HFF-Myc (cell line): ENCODE measurements at places on chromosomes 12 and 14.

- no peak for DNase-seq
Observed at GRCh38 chr12:70236990-70237389, 6.2 kb upstream of the CNOT2 start.

- peak; percentile 44 for DNase-seq
Observed at GRCh38 chr12:29073631-29074239, 75.3 kb upstream of the FAR2 start.

DNA sequence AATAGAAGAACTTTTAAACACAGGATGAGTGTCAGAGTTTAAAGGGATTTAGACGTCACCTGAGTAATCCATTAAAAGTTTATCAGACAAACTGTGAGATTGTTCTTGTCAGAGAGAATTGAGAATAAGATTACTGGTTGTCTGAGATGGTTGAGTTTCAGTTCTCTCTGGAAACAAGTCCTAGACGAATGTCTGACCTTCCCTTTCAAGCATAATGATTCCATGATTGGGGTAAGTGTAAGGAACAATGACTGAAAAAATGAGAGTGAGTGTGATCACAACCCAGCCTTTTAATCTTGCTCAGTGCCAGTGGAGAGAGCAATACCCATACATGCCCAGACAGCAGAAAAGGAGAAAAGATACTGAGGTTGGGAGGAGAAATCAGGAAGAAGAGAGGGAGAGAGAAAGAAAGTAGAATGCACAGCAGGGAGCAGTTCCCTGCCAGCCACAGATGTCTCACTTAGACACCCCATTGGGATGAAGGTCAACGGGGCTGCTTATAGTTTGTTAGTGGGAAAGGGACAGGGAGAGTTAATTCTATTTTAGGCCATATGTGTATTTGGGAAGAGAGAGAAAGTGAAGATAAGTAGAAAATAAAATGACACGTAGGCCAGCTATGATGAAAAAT is 4.3 kb downstream of the GRIP1 start:
- DNase-seq = no peak

- no peak for DNase-seq
Observed at GRCh38 chr12:130169256-130169655, 7.0 kb downstream of the FZD10 start.

GRCh38 chr14:52663850-52664249 is 31.5 kb downstream of the ERO1A start:
- DNase-seq = no peak

GRCh38 chr12:109200825-109201495 is 84.6 kb downstream of the ACACB start:
- DNase-seq = no peak

DNA sequence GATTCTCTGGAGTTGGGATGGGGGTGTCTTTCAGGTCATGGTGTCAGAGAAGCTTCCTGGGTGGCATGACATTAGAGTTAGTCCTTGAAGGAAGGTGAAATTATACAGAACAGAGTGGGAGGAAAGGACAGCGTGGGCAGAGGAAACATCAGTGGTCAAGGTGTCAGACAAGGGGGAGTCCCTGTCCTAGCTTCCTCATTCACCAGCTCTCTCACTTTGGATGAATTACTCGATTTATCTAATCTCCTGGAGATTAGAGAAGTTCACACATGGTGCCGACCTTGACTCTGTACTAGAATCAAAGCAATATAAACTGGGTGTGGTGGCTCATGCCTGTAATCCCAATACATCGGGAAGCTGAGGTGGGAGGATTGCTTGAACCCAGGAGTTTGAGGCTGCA is 492.9 kb downstream of the VRK1 start:
- no peak for DNase-seq

DNA sequence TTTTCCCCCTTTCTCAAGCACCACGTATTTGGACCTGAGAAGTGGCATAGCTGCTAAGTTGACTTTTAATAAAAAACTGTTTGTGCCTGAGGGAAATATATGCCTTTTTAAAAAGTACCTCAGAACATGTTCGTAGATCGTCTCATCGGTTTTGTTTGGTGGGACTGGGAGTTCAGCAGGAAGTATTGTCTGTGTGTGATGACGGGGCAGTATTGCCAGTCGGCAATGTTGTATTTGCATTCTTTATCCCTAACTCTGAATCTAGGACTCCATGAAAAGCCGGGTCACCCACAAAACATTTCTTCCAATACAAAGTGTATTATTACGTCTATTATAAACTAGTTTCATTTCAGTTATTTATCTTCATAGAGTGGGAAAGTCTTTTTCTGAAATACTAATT is 19.7 kb upstream of the FGD4 start:
- no peak for DNase-seq

- no peak for DNase-seq
Observed at GRCh38 chr14:67784244-67784823, 32.1 kb downstream of the ZFYVE26 start.

DNA sequence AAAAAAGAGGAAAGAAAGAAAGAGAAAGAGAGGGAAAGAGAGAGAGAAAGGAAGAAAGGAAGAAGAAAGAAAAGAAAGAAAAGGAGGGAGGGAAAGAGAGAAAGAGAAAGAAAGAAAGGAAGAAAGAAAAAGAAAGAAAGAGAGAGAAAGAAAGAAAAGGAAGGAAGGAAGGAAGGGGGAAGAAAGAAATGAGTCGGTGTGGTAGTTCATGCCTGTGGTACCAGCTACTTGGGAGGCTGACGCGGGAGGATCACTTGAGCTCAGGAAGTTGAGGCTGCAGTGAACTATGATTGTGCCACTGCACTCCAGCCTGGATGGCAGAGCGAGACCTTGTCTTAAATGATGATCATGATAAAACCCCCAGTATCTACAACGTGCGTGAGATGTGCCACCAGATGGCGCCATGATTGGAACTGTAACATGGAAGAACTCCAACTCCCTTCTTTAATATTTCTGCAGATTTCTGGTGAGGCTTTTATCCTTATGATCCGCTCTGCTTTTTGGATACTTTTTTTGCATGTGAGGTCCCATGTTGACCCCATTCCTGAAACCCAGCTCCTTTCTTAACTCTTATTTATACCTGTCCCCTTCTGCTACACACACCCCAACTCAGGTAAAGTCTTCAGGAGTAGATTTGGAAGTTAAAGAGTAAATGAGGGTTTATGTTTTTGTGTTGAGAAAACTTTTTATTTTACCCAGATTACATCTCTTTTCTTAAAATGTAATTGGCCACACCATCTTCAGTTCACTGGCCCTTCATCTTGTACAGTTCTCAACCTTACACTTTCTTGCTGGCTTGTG is 25.6 kb downstream of the RNASE10 start:
- DNase-seq = peak; percentile 47

- no peak for DNase-seq
Observed at GRCh38 chr12:52300796-52301691, 9.7 kb upstream of the KRT81 start.

GRCh38 chr12:92363295-92364146 is 217.9 kb upstream of the BTG1 start:
- peak; percentile 17 for DNase-seq

DNA sequence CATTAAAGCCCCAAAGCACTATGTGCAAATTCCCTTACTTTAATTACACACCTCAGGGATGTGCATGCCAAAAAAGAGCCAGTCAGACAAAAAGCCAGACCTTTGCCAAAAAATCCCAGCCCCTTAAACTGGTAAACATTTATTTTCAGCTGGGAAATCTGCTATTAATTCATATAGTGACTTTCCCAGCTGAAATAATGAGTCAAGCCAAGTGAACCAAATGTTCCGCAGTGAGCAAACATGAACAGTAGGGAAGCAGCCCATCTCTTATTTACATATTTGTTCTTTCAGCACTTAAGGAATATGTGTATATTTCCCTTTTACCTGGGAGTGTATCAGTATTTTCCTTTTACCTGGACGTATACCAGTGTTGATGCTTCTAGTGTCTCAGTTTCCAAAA is 44.0 kb upstream of the OTX2 start:
- DNase-seq = no peak

- DNase-seq = no peak
Observed at GRCh38 chr14:91341751-91342154, 75.9 kb downstream of the CCDC88C start.

GRCh38 chr14:96079066-96079465 is 39.9 kb downstream of the C14orf132 start:
- DNase-seq = no peak

GRCh38 chr12:18431771-18432170 is 170.5 kb downstream of the PIK3C2G start:
- no peak for DNase-seq

GRCh38 chr12:42342028-42342427 is 16.1 kb downstream of the PPHLN1 start:
- no peak for DNase-seq

- DNase-seq = no peak
Observed at GRCh38 chr12:38424436-38424835, 107.9 kb downstream of the ALG10B start.

- no peak for DNase-seq
Observed at GRCh38 chr14:66487164-66487563, 993 bp downstream of the CCDC196 start.

DNA sequence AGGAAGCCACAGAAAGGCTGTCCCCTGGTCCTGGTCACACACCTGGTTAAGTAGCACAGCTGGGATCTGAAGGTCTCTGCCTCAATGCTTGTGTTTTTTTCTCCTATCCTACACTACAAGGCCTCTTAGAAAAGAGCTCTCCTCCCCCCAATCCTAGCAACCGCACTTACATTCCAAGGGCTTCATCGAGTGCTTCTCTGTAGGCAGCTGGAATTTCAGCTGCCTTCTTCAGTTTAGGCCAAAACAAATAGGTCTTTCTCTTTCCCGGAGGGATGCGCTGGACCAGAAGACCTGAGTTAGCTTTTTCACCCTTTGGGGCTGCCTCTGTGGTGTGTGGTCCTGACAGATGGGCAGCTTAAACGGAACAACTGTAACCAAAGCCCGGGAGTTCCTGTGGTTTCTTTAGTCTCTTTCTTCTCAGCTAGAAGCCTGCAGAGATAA is 109.7 kb downstream of the GPATCH2L start:
- DNase-seq = no peak

- peak; percentile 79 for DNase-seq
Observed at GRCh38 chr12:56634837-56635791, 5.0 kb upstream of the BAZ2A start.

GRCh38 chr12:132003846-132004245 is 54.1 kb downstream of the EP400 start:
- DNase-seq = no peak

DNA sequence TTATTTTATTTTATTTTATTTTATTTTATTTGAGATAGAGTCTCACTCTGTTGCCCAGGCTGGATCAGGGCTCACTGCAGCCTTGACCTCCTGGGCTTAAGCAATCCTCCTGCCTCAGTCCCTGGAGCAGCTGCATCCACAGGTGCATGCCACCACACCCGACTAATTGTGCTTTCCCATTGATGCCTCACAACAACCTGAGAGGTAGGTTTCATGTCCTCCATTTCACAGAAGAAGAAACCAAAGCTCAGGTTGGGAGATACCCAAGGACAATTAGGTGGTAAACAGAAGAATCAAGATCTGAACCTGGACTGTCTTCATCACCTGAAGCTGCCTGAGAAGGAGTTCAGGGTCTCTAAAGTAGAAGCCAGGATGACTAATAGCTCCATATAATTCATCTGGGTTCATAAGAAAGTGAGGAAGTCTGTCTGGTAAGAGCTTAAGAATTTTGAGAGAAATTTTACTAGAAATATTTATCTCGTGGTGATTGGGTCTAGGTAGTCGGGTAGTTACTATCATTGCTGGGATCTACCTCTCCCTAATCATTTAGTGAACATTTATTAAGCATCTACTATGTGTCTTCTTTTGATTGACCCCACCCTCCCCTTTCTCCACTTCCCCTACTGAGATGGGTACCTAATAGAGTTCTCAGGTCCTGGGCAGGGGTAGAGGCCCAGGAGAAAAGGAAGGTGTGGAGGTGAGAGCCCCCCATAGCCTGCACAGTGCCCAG is 23.2 kb upstream of the ATP5MC2 start:
- no peak for DNase-seq

GRCh38 chr12:88238406-88238805 is 96.3 kb downstream of the TMTC3 start:
- no peak for DNase-seq

DNA sequence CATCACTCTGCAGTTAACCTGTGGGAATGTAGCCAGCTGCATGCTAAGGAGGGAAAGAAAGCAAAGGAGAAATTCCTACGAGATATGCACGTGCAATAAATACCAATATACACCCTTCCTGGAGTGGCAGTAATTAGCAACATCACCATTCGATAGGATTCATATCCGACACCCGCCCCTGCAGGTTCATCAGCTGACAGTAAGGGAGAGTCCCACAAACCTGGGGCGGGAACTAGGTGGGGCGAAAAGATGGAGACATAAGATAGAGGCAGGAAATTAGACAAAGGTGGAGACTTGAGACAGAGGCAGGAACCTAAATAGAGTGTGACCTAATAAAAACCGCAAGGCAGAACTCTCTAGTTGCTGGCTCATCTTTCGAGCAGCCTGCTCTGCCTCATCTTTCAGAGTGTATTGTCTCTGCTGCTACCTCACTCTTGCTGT is 51.6 kb downstream of the PLEKHG3 start:
- no peak for DNase-seq

GRCh38 chr12:48681399-48681709 is 684 bp downstream of the KANSL2 start:
- no peak for DNase-seq

DNA sequence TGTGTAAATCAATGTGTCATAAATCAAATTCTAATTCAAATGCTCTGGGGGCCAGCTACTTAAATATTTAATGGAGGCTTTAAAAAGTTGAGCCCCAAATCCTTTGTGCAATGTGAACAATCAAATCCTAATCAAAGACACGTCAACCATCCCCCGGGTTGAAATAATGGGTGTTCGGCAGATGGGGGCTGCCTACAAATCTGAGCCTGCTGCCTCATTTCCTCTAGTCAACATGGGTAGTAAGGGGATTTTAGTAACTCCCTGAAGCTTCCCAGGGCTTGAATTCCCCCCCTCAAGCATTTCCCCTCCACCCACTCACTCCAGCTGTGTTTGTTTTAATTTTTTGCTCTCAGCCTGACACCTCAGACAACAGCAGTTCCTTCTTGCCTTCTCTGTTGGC is 37.8 kb downstream of the SRRM4 start:
- no peak for DNase-seq

GRCh38 chr14:53628732-53629430 is 327.7 kb downstream of the BMP4 start:
- DNase-seq = no peak

DNA sequence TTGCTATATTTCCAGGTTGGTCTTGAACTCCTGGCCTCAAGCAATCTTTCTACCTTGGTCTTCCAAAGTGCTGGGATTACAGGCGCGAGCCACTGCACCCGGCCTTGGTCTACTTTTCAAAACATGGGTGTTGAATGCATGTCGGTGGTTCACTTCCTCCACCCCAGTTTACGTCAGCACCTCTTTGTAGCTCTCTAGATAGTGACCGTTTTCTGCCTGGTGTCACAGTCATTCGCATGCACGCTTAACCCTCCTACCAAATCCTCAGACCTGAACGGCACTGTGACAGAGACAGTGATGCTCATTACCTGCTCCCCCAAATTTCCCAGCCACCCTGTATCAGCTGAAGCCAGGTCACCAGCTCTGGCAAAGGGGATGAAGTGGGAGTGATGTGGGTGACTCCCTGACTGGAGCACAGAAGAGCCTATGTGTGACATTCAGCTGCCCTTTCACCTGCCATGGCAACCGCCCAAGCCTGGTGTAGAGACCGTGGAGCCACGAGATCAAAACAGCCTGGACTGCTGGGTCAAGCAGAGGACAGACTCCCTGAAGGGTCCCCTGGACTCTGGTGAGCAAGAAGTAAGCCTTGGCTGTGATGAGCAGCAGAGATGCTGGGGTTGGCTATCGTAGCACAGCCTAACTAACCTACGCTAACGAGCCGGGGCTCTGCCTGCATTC is 66.2 kb upstream of the GPR68 start:
- no peak for DNase-seq

GRCh38 chr12:54740882-54741281 is 92.7 kb upstream of the DCD start:
- DNase-seq = no peak
